Nephron progenitor cell (in vitro differentiated cells): ENCODE measurements at places on chromosomes 12 and 14.

DNA sequence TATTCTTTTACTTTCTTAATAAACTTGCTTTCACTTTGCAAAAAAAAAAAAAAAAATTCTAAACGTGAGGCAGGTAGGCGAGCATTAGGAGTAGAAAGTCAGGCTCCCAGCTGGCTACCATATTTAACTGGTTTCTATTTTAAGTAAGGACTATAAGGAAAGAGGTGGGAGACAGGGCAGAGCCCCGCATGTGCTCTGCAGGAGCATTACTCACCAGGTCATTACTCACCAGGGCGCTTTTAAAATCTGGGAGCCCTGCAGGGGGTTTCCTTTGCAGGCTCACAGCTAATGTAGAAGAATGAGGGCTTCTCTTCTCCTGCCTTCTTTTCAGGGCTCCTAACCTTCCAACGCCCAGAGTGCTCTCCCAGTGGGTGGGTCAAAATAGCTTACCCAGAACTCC, 14.0 kb upstream of the DPF3 start:
- DNase-seq: no peak

- no peak for DNase-seq
Observed at GRCh38 chr12:79552192-79552591, 138.6 kb downstream of the PAWR start.

GRCh38 chr14:80988192-80988591, 32.8 kb downstream of the TSHR start:
- DNase-seq: no peak

GRCh38 chr14:68790644-68791077, 2.2 kb downstream of the ZFP36L1 start:
- DNase-seq: no peak

DNA sequence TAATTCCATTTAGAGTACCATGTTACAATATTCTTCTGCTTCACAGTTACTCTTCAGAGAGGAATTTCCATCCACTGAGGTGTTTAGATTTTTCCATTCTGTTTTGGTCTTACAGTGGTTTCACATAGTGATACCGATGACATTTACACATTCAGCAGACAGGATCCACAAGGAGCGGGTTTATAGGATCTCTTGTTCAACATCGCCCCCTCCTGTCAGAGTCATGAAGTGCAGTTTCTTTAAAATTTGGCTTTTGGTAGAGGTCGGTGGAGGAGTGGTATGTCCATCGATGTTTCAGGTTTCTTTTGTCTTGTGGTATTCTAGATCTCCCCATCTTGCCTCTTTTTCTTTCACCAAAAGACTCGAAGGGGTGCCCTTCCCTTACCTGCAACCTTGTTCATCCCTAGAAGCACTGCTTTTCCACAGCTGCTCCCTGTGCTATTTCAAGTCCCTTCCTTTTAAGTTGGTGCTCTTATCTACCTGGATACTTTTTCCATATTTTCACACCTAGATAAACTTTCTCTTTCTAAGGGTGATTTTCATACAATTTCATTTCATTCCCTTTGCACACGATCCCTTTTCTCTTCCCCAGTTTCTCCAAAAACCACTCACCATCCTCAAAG, 181.3 kb downstream of the ITPR2 start:
- DNase-seq: peak; percentile 62

DNA sequence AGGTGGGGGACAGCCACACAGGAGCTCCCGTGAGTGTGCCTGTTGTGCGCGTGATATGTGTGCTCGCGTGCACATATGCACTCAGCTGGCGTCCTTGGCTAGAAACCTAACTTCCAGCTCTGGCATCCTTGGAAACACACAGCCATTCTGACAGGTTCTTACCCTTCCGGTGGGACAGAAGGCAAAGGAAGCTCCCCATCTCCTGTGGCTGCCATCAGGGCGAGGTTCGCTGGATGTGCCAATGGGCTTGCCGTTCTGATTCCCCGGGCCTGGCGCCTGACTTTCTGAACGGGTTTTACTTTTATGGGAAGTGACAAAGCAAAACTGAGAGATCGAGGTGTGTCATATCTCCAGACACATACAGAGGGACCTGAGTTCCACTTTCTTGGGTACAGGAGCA, 124.7 kb downstream of the PAPOLA start:
- DNase-seq: no peak

DNA sequence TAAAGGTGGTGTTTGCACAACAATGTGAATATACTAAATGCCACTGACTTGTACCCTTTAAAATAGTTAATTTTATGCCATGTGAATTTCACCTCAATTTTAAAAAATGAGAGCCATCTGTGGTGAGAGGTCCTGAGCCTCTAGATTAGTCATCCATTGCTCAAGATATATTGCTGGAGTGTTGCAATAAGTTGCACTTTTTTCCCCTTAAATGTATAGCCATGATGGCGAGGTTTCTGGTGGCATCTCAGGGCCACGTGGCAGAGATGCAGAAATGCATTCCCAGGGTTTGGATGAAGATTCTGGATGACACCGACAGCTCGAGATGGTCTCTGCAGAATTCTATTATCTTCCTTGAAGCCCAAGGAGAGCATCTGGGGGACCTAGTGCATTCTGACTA, 153.7 kb downstream of the AACS start:
- DNase-seq: no peak

- DNase-seq: no peak
Observed at GRCh38 chr12:28456934-28457710, 266.9 kb downstream of the CCDC91 start.

DNA sequence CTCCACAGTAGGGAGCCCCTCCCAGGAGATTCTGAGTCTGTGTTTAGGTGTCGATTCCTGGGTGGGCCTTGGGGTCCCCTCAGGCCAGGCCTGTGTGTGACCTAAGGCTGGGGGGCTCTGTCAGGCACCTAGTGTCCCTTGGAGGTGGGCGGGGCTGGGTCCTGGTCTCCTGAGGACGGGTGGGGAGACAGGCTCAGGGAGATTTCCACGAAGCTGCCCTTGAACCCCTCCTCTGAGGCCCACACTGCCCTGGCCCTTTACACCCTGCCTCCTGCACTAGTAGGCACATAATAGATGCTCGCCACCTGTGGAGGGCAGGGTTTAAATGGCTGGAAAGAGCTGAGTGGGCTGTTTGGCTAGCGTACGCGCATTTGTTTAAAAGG, 32.9 kb downstream of the MEG3 start:
- no peak for DNase-seq

DNA sequence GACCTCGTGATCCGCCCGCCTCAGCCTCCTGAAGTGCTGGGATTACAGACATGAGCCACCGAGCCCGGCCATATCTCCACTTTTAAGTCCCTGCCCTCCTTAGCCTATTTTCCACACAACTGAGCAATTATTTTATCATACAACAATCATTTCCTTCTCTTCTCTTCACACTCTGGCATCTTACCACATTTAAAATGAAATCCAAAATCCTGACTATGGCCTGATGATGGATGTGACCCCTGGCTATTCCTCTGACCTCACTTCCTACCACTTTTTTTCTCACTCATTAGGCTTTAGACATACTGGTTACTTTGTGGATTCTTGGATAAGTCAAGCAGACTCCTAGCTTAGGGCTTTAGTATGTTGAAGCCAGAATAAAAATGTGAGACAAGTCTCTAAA, 21.9 kb upstream of the EID3 start:
- DNase-seq: no peak

GRCh38 chr14:64625386-64626232, 75.8 kb downstream of the PPP1R36 start:
- no peak for DNase-seq

- no peak for DNase-seq
Observed at GRCh38 chr12:52032446-52032803, 18.8 kb upstream of the NR4A1 start.

GRCh38 chr12:52230364-52231281, 2.4 kb upstream of the KRT7 start:
- DNase-seq: no peak

- DNase-seq: no peak
Observed at GRCh38 chr12:18446061-18446644, 184.8 kb downstream of the PIK3C2G start.

DNA sequence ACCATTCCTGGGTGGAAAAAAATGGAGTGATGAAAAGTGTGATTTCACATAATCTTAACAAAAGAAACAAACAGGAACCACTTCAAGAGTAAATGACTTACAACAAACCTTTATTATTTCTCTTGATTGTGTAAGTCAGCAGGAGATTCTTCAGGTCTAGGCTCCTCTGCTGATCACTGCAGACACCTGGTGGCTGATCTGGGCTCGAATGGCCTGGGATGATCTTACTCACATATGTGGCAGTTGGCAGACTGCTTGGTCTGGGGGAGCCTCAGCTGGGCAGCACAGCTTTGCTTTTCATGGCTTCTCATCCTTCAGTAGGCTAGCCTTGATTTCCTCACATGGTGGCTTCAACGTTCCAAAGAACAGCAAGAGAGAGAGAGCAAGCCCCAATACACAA, 215.4 kb upstream of the PRICKLE1 start:
- no peak for DNase-seq

DNA sequence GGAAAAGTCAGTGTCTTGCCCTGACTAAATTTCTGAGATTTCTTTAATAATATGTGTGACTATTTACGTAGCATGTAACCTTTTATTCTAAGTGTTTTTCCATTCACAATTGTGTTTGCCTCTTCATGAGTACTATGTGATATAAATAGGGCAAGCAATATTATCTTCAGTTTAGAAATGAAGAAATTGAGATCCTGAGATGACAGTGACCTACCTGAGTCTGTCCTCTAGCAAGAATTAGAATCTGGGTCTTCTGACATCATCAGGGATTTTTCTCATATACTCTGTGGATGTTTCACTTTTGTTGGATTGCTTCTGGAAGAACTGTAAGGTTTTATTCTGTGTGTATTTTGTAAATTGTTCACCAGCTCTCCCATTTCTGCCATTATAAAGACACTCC, 35.0 kb downstream of the TMTC2 start:
- no peak for DNase-seq

DNA sequence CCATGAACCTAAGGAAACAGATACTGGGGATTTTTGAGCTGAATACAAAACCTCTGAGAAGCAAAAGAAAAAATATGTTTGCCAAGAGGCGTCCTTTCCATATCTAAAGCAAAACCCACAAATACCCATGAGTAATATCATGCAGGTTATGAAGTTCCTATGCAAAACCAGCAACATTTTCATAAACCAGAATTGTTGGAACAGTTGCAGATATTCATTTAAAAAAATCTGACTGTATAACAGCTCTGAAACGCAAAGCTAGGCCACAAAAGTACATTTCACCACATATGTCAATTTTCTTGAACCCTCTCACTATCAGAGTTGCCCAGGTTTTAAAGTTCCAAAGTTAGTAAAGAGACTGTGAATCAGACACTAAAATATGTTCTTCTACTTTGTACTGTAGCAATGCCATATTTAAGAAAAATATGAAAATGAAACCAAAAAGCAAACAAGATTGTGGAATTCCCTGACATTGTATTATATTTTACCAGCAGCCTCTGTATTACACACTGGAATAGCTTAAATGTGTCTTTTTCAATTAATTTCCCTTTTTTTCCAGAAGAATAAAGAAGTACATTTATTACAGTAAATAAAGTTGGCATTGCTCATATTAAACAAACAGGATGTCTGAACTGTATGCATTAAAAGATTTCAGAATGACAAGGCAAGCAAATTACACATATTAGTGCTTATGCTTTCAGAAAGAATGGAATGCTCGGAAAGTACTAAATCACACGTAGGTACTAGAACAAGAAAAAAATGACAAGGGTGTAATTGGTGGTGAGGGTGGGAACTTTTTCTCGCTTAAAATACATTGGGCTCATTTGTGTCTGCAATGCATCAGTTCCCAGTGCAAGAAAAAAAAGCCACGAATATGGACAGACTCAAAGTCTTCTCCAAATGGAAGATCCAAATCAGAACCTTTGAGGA, 33.6 kb upstream of the HIF1A start:
- DNase-seq: no peak

DNA sequence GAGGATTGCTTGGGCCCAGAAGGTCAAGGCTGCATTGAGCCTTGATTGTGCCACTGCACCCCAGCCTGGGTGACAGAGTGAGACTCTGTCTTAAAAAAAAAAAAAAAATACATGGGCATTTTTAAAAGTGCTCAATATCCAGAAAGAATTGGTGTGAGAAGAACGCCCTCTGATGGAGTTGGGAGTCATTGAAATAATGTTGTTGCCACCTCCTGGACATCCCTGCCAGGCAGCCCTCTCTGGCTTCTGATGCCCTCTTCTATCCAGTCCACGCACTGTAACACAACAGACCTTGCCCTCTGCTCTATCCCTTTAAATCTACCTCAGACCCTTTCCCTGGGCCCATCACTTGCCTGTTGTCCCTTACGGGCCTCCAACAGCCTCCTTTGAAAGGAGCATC, 4.9 kb downstream of the PTGDR start:
- DNase-seq: no peak

DNA sequence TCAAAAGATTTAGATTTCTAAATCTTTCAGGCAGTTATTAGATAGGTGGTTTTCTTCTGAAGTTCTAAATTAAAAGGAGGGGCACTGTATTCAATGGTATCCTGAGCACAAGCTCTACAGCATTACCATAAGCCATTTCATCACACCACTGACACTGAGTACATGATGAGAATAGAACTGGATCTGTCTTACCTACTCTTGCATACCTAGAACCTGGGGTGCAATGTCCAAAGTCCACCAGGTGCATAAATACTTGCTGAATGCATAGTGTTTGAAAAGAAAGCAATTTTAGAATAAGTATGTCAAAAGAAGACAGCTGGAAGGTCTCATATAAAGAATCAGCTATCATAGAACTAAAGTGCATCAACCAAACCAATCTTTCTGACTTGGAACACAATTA, 85.5 kb upstream of the ACTN1 start:
- no peak for DNase-seq

GRCh38 chr12:3523058-3523457, 32.1 kb downstream of the PRMT8 start:
- DNase-seq: no peak

- no peak for DNase-seq
Observed at GRCh38 chr14:105856676-105857219, 330.4 kb downstream of the TMEM121 start.

GRCh38 chr14:67493092-67493717, 4.7 kb upstream of the TMEM229B start:
- DNase-seq: no peak

DNA sequence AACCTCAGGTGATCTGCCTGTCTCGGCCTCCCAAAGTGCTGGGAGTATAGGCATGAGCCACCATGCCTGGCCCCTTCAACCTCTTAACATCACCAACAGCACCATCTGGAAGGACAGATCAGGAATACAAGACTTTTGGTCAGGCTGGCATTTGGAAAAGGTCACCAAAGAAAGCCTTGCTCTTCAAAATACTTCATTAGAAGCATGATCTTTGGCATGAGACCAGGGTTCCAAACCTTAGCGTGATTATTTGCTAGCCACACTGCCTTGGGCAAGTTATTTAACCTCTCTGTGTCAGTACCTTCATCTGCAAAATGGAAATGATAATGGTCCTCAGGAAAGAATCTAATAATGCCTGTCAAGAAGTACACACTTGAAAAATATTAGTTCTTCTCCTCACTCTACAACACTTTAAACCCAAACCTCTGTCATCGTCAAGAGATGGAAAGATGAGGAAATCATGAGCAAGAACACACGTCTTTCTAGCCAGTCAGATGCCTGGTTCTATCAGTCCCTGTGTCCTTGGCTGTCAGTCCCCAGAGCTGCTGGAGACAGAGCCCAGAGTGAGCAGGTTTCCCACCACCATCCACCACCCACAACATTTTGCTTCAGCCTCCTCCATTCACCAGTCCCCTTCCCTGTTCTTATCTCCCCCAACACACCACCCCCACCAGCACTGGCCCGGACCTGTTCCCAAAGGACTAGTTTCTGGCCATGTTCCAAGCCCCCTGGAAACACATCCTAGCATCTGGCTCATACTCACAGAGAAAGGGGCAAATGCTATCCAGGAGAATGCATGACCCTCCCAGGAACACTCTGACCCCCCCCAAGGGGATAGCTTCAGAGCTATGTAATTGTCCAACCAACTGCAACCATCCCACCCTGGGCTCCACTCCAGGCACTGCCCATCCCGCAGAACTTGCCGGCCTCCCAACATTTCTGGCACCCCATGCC, 2.0 kb downstream of the ADCY6 start:
- DNase-seq: no peak
